ENCODE measurements at places on chromosomes 1 and 21.

GRCh38 chr1:32748926-32749325 is 46.4 kb upstream of the SYNC start:
- DNase-seq: no peak

- no peak for DNase-seq
These were observed 53.6 kb upstream of the ZNF644 start for GRCh38 chr1:91075233-91076135.

- no peak for DNase-seq
These were observed 11.9 kb downstream of the THEMIS2 start for GRCh38 chr1:27884006-27884954.

- no peak for DNase-seq
These were observed 24.6 kb downstream of the C2CD2 start for GRCh38 chr21:41929248-41929647.

DNA sequence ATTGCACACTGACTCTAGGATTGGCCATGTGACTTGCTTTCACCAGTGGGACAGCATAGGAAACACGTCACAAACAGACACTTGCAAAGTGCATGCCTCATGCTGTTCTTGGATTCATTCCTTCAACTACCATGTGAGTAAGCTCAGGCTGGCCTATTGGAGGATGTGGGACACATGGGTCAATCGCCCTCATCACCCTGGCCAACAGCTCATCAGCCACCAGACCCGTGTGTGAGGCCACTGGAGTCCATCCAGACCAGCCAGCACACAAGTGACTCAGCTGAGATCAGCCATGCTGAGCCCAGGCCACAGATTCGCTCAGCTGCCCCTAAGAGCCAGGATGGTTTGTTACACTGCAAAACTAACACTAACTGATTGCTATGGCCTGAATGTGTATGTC is 216.1 kb upstream of the GRIK3 start:
- DNase-seq: no peak

DNA sequence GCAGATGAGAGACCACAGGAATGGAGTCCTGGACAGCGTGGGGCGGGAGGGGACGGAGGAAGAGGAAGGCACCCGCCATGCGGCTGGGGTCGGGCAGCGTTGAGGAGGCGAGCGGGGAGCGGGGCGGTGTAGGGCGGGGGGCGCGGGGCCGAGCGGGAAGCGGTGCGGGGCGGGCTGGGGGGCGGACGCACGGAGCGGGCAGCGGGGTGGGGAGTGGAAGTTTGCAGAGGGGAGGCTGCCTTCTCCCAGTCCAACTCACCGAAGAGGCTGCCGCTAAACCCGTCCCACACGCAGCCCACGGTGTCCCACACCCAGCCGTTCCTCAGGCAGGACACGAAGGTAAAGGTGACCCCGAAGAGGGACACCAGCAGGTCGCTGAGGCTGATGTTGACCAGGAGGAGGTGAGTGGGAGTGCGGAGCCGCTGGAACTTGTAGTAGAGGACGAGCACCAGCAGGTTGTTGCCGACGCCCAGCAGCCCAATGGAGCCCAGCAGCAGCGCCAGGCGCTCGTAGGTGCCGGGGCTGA is 483 bp downstream of the CHML start:
- no peak for DNase-seq

GRCh38 chr21:15421441-15421881 is 308.3 kb upstream of the USP25 start:
- DNase-seq: no peak

GRCh38 chr1:239212811-239213220 is 173.6 kb upstream of the CHRM3 start:
- no peak for DNase-seq

DNA sequence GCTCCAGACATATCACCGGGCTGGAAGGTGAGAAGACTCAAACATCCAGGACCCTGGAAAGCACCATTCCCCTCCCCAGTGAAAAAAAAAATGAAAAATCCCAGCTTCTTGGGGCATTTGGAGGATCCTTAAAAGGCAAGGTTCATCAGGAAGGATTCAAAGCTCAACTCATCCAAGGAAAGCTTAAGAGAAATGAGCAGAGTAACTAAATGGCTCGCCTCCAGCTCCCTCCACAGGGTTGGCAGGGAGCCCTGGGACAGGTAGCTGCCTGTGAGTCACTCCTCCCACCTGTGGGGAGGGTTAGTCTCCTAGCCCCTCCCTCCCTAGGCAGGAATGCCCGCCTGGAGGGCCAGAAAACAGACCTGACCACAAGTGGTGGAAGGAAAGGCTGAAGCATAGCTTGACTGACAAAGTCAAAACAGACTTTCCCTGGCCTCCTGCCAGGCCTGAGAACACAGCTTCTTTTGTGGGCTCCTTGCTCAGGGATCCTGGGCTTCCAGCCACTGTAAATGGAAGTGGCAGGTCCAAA is 712 bp upstream of the LAMB3 start:
- DNase-seq: no peak

- DNase-seq: no peak
These were observed 126.6 kb upstream of the CACNA1E start for GRCh38 chr1:181356505-181357340.

GRCh38 chr21:31730712-31731055 is 1.2 kb downstream of the SCAF4 start:
- DNase-seq: no peak

DNA sequence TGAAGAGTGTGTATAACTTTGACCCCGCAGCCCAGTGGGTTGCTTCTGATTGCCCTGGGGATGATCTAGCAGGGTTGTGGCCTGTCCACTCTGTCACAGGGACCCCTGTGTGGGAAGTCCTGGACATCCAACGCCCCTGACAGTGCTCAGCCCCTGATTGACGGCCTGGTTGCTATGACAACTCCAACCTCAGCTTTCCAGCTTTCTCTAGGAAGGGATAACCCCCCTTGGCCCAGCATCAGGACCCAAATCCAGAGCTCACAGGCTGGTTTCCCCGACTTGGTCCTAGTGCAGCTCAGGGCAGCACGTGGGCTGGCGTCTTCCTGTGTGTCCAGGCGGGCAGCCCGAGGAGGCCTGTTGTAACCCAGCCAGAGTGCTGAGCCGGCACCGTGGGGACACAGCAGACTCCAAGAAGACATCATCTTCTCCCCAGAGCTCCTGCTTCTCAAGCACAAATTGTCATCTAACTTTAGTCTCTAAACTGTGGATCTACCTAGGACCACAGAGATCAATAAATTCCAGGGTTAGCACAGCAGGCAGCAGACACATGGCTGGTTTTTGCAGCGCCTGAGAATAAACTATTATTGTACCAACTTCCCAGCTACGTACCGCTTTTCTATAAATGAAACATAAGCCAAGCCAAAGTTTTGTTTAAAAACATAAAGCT is 18.9 kb upstream of the PDXK start:
- DNase-seq: no peak

GRCh38 chr1:180182643-180183311 is 28.1 kb downstream of the QSOX1 start:
- no peak for DNase-seq

GRCh38 chr1:1752190-1752589 is 26.1 kb downstream of the NADK start:
- DNase-seq: no peak

DNA sequence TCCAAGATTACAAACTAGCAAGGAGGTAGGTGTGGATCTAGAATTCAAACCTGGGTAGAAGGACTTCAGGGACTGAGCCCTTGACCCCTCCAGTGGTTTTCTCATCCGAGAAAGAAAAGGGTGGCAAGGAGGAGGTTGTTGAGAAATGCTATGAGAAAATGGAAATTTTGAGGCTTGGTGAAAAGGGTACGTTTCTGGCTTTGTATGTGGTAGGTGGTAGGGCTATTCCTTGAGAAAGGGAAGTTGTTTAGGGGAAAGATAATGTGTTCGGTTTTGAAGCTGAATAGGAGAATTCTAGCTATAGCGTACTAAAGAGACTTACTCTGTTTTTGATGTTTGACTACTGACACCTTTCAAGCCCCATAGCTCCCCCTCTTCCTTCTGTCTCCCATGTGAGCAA is 133.8 kb downstream of the CNIH3 start:
- DNase-seq: no peak

DNA sequence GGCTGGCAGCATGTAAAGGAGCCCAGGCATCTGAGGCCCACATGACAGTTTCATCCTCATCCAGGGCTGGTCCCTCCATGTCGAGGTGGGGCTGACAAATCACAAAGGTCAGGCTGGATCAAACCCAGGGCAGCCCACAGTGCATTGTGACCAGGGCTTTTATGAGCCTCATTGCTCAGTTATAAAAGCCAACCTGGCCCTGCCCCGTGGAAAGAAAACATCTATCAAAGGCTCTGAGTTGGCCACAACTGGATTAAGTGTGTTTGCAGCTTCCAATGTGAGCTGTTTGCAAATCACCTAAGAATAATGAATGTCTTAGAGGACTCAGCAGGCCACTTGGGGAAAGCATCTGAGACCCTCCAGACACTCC is 45.4 kb downstream of the GRHL3 start:
- no peak for DNase-seq

GRCh38 chr1:78142736-78143135 is 97.0 kb downstream of the GIPC2 start:
- DNase-seq: no peak

DNA sequence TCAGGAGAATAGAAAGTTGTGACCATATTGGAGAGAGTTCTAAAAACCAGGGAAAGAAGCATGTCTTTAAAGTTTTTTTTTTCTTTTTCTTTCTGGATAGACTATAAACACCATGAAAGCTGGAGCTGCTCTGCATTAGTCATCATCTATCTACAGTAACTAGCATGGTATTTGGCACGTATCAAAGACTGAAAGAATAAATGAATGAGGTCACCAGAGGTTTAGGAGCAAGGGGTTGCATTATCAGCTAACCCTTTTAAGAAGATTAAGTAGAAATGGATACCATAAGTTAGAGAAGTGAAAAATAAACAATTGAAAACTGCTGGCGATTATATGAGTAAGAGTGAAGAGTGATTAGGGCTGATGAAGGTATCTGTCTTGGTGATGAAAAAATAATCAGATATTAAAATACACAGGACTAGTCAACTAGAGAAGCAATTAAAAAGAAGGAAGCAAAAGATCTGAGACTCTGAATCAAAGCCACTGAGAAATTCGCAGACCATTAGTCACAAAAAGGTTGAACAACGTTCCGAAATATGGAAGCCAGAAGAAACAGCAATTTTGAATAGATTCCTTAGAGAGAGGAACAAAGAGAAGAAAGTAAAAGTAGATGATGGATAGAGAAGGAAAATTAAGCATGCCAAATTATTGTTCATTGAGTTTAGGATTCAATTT is 536.4 kb downstream of the DPYD start:
- no peak for DNase-seq

- no peak for DNase-seq
These were observed 210.7 kb upstream of the TMPRSS15 start for GRCh38 chr21:18614303-18614702.

- DNase-seq: no peak
These were observed 60.3 kb downstream of the GALNT2 start for GRCh38 chr1:230127105-230128054.

DNA sequence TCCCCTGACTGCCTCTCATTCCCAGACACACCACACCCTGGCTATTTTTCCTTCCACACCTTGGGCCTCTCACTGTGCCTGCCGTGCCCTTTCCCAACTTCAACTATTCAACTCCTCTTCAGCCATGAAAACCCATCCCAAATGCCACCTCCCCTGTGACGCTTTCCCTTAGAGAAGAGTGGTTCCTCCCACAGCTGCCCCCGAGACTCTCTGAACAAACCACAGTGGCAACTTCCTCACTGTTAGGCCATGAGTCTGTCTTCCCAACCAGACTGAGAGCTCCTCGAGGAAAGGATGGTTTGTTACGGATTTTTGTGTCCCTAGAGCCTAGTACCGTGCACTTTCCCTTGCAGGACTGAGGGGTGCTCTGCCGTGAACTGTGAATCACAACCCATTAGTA is 59.2 kb downstream of the LRRN2 start:
- DNase-seq: no peak

GRCh38 chr1:203368624-203369451 is 17.9 kb upstream of the FMOD start:
- DNase-seq: no peak

- DNase-seq: peak; percentile 12
These were observed 39.8 kb upstream of the LRP8 start for GRCh38 chr1:53367503-53368313.

GRCh38 chr1:72637593-72637992 is 355.3 kb upstream of the NEGR1 start:
- DNase-seq: no peak

DNA sequence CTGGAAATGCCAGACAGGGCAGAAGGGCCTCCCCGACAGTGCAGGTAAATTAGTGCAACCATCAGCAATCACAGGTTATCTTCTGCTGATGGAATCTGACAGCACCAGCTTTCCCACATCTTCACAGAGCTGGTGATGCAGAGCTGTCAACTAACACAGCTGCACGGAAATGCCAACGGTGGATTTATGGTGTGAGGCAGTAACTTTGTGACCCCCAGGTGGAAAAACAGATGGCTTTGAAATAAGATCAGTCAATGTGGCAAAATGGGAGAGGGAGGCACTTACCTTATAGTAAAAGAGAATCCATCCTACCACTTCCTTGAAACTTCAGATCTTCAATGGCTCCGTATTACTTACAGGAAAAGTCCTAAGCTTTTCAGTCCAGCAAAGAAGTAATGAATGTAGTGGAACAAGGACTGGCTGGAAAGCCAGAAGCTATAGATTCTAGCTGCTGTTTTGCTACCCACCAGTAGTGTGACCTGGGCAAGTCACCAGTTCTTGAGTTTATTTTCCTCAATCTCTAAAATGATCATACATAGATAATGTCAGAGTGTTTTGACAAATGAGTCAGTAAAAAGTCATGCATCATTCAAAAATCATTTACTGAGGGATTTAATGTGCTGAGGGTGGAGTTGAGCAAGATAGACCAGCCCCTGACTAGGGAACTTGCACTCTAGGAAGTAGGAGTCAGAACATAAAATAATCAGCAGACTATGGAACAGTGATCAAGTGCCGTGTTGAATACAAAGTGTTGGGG is 245.7 kb upstream of the JUN start:
- no peak for DNase-seq

DNA sequence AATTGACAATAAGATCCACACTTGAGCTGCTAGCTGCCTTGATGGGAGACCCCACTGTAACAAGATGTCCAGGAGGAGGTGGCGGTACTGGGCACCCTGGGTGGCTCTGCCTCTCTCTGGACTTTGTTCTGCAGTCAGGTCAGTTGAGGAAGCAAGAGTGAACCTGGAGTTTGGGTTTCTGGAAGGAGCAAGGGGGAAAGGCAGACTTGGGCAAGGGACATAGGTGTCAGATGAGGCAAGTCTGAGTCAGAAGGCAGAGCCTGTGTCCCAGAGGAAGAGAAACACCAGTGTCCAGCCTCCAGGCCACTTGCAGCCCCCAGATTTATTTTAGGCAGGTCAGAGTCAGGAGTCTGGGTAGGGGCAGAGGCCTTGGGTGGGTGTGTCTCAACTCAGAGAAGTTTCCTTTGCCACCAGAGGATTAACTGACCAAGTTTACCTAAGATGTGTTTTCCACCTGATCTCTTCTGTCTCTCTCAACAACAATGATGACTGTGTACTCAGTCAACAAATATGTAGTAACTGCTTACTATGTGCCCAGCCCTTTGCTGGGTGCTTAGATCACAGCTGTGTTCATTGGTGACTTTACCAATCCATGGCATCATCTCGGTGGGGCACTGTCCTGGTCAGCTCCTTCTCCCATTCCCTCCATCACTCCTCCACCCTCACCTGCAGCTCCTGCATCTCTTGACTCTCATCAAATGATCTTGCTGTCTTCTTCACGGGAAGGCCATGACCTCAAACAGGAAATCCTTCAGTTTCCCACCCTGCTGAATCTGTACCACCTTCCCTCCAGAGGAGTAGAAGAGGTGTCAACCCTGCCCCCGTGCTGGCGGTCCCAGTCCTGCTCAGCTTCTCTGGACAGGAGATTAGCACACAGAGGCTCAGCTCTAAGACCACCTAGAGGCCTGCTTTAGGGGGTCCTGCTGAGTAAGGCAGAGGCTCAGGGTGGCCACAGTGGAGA is 36.6 kb downstream of the ELF3 start:
- DNase-seq: no peak

- DNase-seq: no peak
These were observed 197.2 kb upstream of the MAP1LC3C start for GRCh38 chr1:242196101-242196500.

Measured in SK-N-MC (cell line).